ENCODE measurements at places on chromosomes 2 and 18. TPM values are rescaled to one million over a fixed set of nuclear protein-coding genes. Genes with fewer than 3 reads are reported as not detected.

GRCh38 chr2:112582314-112582746 lies 2.1 kb upstream of the CHCHD5 start:
- DNase-seq, result no peak

DNA sequence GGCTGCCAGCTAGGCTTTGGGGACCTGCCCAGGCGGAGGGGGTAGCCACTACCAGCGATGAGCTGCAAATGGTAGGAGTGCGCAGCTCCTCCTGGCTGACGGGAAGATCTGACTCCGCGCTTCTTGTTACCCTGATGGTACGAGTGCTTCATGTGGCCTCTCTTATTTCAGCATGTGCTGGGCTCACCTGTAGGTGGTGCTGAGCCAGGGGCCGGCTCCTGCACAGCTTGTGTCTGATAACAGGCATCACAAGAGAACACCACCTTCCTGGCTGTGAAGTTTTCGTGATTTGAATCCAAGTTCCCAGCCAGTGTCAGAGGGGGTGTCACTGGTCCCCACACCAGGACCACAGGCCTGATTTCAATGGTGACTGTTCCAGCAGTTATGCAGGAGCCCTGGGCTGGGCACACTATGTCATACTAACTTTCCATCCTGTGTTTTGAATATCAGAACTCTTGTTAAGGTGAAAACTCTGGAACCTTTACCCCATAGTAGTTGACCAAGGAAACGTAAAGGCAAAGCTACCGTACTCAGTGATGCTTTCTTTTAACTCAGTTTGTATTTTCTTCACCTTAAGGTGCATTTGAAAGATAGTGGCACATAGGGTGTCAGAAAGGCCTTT lies 28.0 kb downstream of the APCDD1 start:
- no peak for DNase-seq

DNA sequence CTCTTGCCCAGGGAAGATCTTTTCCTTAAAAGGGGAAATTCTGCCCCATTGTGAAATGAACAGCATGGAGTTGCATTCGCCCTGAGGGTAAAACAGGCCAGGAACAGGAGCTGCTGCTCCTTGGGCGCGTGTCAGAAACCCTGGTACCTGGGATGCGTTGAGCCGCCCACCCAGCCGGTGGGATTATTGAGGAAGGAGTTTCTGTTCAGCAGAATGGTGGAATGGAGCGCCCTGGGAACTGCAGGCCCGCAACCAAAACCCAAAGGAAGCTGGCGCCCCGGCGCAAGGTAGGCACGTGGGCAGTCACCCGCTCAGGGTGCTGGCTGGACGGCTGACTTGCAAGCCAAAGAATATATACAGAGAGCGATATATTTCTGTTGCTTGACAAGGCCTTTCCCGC lies 73.5 kb downstream of the MTCL1 start:
- DNase-seq, result no peak

DNA sequence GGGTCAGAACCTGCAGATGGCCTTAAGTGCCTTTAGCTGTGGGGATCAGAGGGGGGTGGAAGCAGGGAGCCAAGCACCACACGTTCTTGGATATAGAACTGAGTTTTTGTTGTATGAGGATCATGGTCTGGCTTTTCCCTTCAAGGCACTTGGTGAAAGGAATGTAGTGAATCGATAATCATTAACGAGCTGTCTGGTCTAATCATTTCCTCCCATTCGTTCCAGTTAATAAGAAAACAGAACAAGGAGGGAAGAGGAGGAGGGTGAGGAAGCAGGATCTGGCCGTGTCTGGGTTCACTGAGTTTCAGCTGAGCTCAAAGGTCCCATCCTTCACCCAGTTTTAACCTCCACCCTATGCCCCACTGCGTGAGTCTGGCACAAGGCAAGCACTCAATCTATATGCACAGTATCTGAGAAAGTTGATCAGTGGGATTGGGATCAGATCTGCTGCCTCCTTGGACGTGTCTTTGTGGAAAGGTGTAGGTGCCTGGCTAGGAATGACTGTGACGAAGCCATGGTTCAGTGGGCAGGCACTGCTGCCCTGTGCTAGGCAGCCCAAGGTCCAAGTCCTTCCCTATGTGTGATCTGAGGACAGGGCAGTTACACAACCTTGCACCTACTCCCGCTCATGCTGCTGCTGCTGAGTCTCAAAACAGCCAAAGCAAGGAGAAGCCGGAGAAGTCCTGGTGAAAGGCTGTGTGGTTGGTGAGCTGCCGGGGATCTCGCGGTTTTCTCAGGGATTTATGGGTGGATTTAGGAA lies 54.8 kb downstream of the GALNT14 start:
- no peak for DNase-seq

- DNase-seq, result no peak
Observed at GRCh38 chr2:19949071-19949470, 40.8 kb downstream of the WDR35 start.

DNA sequence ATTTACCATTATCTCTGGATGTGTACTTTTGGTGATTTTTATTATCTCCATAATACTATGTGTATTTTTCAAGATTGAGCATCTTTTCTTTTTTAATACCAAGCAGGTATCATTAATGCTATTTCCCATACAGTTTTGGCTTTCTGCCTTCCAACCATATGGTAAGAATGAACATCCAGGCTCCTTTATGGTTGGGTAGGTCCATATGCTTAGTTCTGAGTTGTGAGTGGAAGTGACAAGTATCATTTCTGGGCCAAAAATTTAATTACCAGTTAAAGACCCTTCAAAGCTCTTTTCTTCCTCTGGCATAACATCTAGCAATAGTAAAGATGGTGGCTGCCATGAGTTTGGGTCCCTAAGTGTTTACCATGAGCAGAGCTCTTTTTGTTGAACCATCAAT lies 4.3 kb upstream of the RBM43 start:
- no peak for DNase-seq

Gene EN1
- 1.6 TPM for total RNA-seq

- DNase-seq, result no peak
Observed at GRCh38 chr18:49751427-49752094, 61.8 kb downstream of the ACAA2 start.

Gene HJURP
- 0.33 TPM for total RNA-seq

DNA sequence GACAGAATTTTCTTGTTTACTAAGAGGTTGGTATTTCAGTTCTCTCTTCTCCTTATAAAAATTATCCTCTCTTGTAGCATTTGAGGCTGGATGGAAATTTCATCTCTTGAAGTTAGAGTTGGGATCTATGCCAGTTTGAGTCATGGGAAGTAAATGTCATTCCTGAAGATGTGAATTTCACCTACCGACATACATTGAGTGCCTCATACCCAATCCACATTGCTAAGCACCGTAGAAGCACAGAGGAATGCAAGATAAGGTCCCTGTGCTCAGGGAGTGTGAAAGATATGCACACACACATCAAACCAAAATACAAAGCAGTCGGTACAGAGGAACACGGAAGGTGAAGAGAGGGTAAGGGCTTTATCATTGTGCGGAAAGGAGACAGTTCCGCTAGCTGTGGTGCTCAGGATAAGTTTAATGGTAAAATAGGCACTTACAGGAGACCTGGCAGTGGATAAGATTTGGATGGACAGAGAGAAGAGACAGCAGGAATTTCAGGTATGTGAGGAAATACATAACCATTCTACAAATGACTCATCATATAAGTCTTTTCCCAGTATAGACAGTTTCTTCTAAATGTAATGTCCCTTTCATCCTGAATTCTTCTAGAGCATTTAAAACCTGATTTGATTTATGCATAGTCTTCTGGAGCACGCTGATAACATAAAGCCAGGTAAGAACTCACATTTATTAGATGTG lies 205.3 kb upstream of the ST6GAL2 start:
- no peak for DNase-seq

Gene SCG2
- not detected for total RNA-seq

DNA sequence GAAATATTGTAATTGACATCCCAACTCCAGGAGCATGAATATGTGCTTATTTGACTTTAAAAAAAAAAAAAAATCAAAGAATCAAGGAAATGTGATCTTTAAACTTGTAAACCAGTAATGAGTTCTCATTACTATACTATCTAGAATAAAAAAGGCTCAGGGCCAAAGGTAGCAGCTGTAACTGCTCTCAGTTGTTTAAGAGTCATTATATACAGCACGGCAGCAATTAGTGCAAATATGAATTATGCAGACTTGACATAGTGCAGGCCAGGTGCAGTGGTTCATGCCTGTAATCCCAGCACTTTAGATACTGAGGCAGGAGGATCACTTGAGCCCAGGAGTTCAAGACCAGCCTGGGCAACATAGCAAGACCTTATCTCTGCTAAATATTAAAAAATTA lies 125.7 kb upstream of the TTC39C start:
- no peak for DNase-seq

DNA sequence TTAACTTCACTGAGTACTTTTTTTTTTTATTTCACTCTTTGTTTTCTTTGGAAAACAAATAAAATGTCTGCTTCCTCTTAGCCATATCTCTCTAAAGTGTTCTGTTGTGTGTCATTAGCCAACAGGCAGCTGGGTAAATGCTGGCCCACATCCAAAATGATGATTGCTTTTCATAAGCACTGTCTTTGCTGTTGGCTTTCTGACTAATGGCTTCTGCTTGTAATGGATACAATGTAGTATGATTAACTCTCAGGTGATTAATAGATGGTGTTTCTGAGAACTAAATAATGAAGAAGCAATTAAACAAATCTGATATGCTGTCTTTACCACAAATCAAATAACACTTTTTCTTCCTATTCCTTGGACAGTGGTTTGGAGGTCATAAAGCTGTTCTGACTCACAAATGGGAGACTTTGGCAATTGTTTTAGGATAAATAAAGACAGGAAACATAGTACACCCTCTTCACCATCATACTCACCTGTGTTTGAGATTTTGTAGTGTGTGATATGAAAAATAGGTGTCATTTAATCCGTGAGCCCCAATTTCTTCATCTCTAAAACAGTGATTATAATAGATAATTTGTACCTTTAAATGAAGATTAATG lies 888.4 kb downstream of the TSN start:
- DNase-seq, result peak; percentile 38

GRCh38 chr2:173898178-173898668 lies 67.0 kb downstream of the SP3 start:
- no peak for DNase-seq

- DNase-seq, result no peak
Observed at GRCh38 chr2:150698016-150698661, 210.7 kb upstream of the RND3 start.

DNA sequence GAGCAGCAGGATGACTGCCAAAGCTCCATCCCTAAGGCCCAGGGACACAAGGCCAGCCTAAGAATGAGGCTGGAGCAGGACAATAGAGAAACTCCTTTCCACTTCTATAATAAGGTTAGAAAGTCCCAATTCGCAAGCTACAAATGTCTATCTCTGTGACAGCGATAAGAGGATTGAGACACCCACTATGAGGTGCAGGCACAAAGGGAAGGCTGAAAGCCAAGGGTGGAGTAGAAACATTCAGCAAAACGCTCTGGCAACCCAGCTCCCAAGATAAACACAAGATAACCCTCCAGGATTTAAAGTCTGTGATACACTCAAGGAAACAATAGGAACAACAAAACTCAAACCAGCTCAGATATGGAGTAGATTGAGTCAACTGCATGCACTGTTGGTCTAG lies 418.0 kb upstream of the UBE2E3 start:
- DNase-seq, result no peak

Gene IMPA2
- total RNA-seq, result 26.5 TPM

GRCh38 chr2:207231967-207232366 lies 66.2 kb upstream of the KLF7 start:
- no peak for DNase-seq

Gene ALPP
- total RNA-seq, result not detected

- DNase-seq, result no peak
Observed at GRCh38 chr2:233445152-233445830, 91.0 kb downstream of the DGKD start.

Gene PLB1
- total RNA-seq, result 11.9 TPM

GRCh38 chr2:200423541-200423940 lies 86.3 kb downstream of the KCTD18 start:
- no peak for DNase-seq

Gene CPO
- 0.96 TPM for total RNA-seq

- no peak for DNase-seq
Observed at GRCh38 chr18:9434122-9434701, 41.1 kb upstream of the RALBP1 start.

Gene UGT1A4
- total RNA-seq, result not detected

GRCh38 chr2:37085731-37086147 lies 1.4 kb downstream of the GPATCH11 start:
- DNase-seq, result no peak

- no peak for DNase-seq
Observed at GRCh38 chr2:11703700-11704099, 33.7 kb upstream of the NTSR2 start.

- no peak for DNase-seq
Observed at GRCh38 chr2:127017548-127017947, 89.4 kb downstream of the BIN1 start.

Gene FBXO48
- total RNA-seq, result 0.98 TPM

DNA sequence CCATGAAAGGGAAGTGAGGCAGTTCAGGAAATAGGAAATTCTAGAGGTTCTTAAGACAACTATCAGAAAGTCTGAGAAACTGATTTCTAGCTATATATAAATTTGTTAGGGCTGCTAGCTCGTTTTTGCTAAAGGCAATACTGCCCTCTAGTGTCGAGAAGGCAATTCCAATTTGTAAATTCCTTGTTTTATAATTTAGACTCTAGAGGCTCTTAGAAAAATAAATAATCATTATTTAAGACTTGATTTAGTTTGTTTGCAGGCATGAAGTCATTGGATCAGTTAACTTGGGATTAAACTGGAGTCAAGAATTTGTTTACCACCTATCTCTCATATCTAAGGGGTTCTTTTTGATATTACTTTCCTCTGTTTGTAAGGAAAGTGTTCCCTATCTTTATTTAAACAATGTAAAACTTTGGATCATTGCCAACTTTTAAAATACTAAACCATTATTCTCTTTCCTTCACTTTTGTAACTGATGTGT lies 66.2 kb downstream of the ACVR2A start:
- no peak for DNase-seq

All from breast epithelium (tissue), 4 donors.